ENCODE measurements at places on chromosomes 3 and 15.

DNA sequence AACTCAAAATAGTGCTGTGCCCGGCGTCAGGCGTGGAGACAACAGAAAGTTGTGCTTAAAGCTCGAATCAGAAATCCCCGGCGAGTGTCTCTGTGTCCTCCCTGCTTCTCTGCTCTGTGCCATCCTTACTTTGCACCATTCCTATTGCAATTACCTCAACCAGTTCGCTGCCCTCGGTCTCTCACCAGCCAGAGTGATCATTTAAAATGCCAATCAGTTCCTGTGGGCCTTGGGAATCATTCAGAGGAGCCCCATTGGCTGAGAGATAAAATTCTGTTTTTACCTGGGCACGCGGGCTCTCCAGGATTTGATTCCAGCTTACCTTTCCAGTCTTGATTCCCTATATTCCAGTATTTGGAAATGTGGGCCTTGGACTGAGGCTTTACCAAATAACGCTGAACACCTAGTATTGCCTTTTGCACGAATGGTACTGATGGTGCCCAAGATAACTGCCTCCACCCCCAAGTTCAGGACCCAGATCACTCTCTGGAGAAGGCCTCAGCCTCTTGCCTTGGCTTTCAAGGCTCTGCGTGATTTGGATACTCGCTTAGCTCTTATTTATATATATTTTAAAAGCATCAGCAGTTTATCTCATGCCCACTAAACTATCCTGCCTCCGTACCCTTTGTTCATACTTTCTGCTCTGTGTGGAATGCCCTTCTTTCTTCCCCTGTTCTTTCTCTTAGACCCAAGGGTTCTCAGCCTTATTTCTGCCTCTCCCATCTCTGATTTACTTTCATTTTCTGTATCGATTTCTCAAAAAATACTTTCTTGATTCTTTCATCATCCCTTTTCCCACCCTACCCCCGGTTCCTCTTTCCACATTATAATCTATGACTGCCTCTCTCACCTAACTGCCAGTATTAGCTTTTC lies 863 bp downstream of the PSMA4 start:
- no peak for DNase-seq

DNA sequence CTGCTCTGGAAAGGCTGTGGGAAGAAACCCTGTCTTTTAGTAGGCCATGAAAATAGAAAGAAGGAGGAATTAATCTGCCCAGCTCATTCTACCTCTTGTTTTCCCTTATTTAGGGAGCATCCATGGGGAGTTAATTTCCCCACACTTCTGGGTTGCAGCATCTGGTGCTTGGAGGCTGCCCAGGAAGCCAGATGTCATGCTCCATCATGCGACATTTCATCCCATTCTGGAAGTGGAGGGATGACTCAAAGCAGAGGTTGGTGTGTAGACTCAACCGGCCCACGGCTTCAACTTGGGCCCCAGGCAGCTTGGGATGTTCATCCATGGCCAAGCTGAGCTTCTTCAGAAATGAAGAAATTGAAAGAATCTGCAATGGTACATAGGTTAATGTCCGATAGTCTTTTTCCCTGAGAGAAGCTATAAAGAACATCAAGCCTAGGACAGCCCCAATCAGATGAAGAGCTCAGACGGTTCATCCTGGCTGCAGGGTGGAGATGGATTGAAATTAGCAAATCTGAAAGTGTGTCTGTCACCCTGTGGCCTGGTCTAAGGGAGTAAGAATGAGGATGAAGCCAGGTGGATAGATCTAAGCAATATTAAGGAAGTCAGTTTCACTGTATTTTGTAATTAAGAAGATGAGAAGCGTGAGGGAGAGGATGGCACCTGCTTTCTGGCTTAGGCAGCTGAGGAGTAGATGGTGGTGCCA lies 24.5 kb upstream of the PROK2 start:
- DNase-seq = no peak

DNA sequence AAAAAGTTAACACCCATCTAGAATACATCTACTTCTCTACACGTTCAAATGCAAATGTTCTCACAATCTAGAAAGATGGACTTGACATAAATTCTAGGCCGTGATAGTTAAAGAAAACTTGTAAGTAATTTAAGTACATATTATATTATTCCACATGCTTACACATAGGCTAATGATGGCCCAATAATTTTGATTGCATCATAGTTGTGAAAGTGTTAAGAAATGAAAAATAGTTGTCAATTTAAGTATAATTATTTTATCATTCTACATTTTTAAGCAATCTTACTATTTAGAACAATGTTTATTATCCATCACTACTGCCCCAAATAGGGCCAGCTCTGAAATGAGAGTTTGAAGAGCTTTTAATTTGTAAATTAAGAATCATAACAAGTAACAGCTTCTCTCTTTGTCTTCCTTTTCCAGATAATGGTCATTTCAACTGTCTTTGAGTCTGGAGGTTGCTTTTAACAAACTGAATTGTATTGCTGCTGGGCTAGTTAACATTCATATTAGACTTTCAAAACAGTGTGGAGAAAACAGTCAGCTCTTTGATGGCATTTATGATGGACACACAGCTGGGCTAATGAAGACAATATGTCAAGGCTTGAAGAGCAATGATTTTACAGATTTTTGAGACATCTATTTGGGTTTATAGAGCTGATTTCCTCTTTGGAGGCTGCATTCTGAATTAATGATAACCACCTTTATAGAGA lies 246.1 kb upstream of the KCNH8 start:
- DNase-seq = no peak

- no peak for DNase-seq
Measured at GRCh38 chr15:26868029-26868685, 1.3 kb downstream of the GABRA5 start.

DNA sequence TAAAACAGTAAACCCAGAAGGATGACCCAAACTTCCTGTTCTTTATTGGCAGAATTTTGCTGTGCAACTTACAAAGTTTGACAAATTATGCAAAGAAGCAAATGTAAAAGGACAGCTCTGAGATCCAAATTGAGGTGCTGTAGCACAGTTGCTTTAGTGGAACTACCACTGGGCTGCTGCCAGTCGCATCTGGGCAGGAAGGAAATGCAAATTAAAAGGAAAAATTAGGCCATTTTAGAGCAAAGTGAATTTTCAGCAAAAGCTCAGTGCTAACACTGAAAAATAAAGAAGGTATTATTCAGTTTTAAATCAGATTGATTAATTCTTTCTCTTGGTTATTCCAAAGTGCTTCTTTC lies 104.5 kb downstream of the ZMAT3 start:
- no peak for DNase-seq

- no peak for DNase-seq
Measured at GRCh38 chr15:92839696-92840095, 60.4 kb upstream of the CHD2 start.

DNA sequence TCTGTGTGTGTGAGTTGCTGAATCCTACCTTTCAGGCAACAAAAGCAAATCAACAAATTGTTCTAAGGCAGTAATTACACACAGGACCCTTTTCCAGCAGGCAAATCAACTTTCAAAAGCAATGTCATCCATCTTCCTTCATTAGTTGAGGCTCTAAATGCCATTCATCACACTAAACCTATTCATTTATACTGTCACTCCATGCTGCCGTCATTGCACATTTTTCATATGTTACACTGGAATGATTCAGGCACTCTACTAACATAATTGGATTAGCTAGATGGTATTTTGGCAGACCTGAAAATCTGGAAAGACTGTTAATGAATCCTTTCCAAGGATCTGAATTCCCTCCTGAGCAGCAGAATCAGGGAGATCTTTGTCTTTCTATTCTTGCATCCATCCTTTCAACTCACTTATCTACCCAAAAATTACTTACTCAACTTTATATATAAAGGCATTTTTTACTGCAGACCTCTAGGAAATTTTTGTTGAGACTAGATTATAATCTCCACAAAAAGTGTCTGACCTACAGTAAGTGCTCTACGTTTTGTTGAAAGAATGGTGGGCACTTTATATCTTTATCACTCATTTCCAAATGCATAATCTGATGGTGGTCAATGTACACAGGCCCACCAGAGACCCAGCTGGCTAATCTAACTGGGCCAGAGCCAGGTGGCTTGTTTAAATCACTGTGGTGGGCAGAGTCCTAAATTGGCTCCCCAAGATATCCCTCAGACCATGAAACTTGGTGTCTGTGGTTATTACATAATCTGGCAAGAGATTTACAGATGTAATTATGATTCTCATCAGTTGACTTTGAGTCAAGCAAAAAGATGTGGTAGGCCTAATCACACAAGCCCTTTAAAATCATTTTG lies 25.0 kb downstream of the MIX23 start:
- no peak for DNase-seq

- DNase-seq = no peak
Measured at GRCh38 chr15:93974804-93975481, 256.4 kb upstream of the MCTP2 start.

- no peak for DNase-seq
Measured at GRCh38 chr3:12768579-12769527, 9.8 kb upstream of the TMEM40 start.

- DNase-seq = no peak
Measured at GRCh38 chr3:158727206-158728060, 4.8 kb downstream of the RARRES1 start.

GRCh38 chr3:53196575-53197407 lies 35.8 kb downstream of the PRKCD start:
- DNase-seq = no peak
